ENCODE measurements at places on chromosomes 16 and 17. TPM values are rescaled to one million over a fixed set of nuclear protein-coding genes. Genes with fewer than 3 reads are reported as not detected.

The TMEM235 gene
- not detected for total RNA-seq

The SLC5A2 gene
- total RNA-seq: 0.97 TPM

The KRTAP9-8 gene
- total RNA-seq: not detected

The SLC38A8 gene
- not detected for total RNA-seq

The TBC1D3H gene
- total RNA-seq: 0.09 TPM

The KCNH4 gene
- total RNA-seq: not detected

DNA sequence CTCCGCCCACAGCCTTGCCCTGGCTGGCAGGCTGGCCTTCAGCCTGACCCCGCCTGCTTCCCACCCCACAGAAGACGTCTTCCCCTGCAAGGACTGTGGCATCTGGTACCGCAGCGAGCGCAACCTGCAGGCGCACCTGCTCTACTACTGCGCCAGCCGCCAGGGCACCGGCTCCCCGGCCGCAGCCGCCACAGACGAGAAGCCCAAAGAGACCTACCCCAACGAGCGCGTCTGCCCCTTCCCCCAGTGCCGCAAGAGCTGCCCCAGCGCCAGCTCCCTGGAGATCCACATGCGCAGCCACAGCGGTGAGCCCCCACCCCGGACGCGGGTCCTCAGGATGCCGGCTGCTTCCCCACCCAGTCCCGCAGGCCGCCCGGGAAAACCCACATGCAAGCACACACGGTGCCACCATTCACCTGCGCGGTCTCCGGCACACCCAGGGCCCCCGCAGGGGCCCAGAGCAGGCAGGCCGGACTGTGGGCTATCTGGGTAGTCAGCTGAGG is 38.2 kb upstream of the ZC3H18 start:
- H3K27me3 ChIP-seq: no peaks in the 10 kb centered on the region
- DNase-seq: no peak
- no peak overlapping the region for H3K4me3 ChIP-seq
- no peak overlapping the region for H3K27ac ChIP-seq
- peaks cover 16% of the 10 kb centered on the region for H3K4me1 ChIP-seq

GRCh38 chr17:59815965-59816364 is 76.8 kb downstream of the TUBD1 start:
- DNase-seq: no peak
- H3K36me3 ChIP-seq: peaks cover 5% of the 10 kb centered on the region
- H3K27ac ChIP-seq: no peak overlapping the region

GRCh38 chr16:48833461-48833860 is 223.5 kb upstream of the N4BP1 start:
- no peaks in the 10 kb centered on the region for H3K36me3 ChIP-seq
- no peak overlapping the region for H3K4me3 ChIP-seq
- no peaks in the 10 kb centered on the region for H3K4me1 ChIP-seq
- H3K27me3 ChIP-seq: no peaks in the 10 kb centered on the region
- DNase-seq: no peak

DNA sequence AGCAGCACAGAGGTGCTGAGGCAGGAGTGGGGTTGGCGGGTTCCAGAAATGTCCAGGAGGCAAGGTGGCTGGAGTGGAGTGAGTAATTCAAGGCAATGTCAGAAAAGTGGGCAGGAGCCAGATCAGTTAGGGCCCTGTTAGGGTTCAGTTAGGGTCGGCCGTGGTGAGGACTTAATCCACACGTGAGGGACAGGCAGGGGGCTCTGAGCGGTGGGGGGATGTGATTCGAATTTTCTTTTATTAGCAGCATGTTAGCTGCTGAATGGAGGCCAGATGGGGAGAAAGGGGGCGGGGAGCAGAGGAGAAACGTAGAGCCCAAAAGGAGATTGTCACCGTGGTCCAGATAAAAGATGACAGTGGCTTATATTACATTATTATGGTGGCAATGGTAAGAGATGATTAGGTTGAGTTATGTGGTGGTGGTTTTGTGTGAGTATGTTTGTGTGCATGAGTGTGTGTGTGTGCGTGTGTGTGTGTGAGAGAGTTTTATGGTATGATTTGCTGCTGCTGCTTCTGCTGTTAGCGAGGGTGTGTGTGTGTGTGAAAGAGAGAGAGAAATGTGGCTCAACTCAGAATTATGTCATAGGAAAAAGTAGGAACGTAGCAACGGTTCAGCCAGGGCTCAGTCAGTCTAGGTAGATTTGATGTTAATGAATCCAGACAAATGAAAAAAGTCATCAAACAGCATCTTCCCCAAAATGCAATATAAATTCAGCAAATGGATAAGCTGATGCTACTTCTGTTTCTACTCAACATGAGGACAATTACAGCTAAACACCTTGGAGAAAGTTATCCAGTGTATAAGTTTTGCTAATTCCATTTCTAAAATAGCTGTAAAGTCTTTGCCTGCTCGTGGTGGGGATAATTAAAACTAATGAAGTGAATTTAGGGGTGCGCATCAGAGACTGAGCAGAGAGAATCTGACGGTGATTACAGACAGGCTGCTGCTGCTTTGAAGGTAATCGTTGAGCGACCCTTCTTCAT is 390.6 kb downstream of the HAPSTR1 start:
- no peak for DNase-seq
- H3K27me3 ChIP-seq: no peaks in the 10 kb centered on the region
- H3K36me3 ChIP-seq: no peaks in the 10 kb centered on the region
- no peak overlapping the region for H3K27ac ChIP-seq
- H3K4me3 ChIP-seq: no peak overlapping the region

DNA sequence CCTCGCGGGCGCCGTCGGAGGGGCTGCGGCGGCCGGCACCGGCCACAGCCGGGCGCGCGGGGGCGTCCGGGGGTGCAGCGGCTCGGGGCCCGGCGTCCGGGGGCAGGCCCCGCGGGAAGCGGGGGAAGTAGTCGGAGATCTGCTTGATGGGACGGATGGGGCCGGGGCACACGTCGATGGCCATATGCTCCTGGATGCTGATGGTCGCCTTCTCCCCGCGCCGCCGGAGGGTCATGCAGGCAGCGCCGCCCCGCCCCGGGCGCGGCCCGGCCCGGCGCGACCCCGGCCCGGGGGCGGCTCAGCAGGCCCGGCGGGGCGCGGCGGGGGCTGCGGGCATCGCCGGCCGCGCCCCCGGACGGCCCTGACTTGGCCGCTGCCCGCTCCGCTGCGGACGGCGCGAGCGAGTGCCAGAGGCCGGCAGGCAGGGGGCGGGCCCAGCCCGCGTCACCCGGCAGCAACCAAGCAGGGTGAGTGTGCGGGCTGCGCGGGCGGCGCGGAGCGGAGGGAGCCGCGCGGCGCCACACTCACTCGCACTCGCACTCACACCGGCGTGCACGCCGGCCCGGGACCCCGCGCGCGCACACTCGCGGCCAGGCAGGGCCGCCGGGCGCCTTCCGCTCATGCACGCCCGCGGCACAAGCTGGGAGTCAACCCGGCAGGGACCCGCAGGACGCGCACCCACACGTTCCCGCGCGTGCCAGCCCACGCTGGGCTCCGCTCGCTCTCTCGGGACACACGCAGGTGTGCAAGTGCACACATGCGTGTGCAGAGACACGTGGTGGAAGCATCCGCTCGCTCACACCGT is at the start of gene DOC2B:
Gene DOC2B (minus strand): TSS at position 406 of the 805 bp plus-strand sequence. CDS start 171 bp downstream, at position 235.
- H3K27me3 ChIP-seq: peaks cover 87% of the 10 kb centered on the region
- H3K4me3 ChIP-seq: peak within 1 kb of the TSS; percentile 60
- H3K36me3 ChIP-seq: no peaks in the 10 kb centered on the region
- peaks cover 15% of the 10 kb centered on the region for H3K4me1 ChIP-seq
- H3K27ac ChIP-seq: no peak within 1 kb of the TSS

- no peak overlapping the region for H3K4me3 ChIP-seq
- no peaks in the 10 kb centered on the region for H3K36me3 ChIP-seq
- peaks cover 65% of the 10 kb centered on the region for H3K4me1 ChIP-seq
- no peak for DNase-seq
Measured at GRCh38 chr17:39949028-39949427, 13.8 kb upstream of the GSDMA start.

- no peak overlapping the region for H3K4me3 ChIP-seq
- no peaks in the 10 kb centered on the region for H3K36me3 ChIP-seq
- no peaks in the 10 kb centered on the region for H3K27me3 ChIP-seq
Measured at GRCh38 chr17:20206591-20206990, 197.4 kb downstream of the SPECC1 start.

DNA sequence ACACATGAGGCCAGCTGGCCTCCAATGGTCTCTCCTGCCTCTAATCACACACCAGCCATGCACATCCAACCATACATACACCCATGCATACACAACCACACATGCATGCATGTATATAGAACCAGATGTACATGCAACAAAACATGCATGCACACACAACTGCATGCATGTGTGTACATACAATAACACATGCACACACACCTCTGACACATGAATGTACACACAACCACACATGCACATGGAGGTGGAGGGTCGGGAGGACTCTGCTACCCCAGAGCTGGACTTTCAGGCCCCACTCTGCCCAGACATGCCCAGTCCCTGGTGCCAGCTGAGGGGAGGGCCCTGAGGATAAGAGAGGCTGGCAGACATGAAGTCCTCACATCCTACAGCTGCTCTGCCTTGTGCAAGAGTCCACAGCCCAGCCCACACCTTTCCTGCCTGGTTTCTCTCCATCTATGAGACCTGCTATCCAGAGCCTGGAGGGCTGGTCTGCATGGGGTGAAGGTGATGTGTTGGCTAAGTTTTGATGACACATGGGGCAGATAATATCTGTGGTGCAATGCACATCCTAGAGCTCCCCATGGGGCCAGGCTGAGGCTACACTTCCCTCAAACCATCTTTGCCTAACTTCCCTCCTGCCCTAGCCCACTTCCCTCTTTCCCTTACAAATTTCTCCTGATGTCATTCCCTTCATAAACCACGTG is 50.9 kb upstream of the SDK2 start:
- 0 out of 3 replicates have a peak, but pooled peaks cover 5% of the 10 kb centered on the region for H3K27me3 ChIP-seq
- peaks cover 28% of the 10 kb centered on the region for H3K4me1 ChIP-seq
- H3K4me3 ChIP-seq: no peak overlapping the region
- DNase-seq: no peak
- no peaks in the 10 kb centered on the region for H3K36me3 ChIP-seq

- no peaks in the 10 kb centered on the region for H3K27me3 ChIP-seq
- H3K4me3 ChIP-seq: no peak overlapping the region
- no peak for DNase-seq
- H3K4me1 ChIP-seq: peaks cover 14% of the 10 kb centered on the region
- no peaks in the 10 kb centered on the region for H3K36me3 ChIP-seq
Measured at GRCh38 chr16:77208382-77208781, 9.2 kb downstream of the SYCE1L start.

- H3K27me3 ChIP-seq: peaks cover 93% of the 10 kb centered on the region
- no peak overlapping the region for H3K27ac ChIP-seq
- peaks cover 9% of the 10 kb centered on the region for H3K4me1 ChIP-seq
- DNase-seq: no peak
Measured at GRCh38 chr17:50609380-50610074, 25.2 kb upstream of the ABCC3 start.

DNA sequence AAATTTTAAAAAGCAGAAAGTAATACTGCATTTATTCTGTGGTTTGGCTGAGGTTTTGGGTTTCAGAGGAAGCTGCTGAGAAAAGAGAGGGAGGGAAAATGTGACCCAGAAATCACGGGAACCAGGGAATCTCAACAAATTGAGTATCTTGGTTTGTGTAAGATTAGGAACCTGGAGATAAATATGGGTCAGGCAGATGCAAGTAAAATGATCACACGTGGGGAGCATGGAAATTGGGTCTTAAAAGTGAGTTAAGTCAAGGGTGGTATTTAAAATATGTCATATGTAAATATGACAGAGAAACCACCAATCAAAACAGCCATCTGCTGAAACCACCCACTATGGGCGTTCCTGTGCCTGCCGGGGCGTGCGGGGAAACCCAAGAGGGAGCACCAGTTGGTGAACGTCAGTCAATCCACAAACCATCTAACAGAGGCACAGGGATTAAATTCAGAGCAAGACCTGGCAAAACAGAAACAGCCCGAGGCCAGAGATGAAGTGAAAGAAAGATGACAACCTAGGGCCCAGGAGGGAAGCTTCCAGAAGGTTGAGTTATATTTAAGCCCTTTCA is 33.4 kb downstream of the CDH13 start:
- no peaks in the 10 kb centered on the region for H3K36me3 ChIP-seq
- DNase-seq: no peak
- no peak overlapping the region for H3K27ac ChIP-seq

DNA sequence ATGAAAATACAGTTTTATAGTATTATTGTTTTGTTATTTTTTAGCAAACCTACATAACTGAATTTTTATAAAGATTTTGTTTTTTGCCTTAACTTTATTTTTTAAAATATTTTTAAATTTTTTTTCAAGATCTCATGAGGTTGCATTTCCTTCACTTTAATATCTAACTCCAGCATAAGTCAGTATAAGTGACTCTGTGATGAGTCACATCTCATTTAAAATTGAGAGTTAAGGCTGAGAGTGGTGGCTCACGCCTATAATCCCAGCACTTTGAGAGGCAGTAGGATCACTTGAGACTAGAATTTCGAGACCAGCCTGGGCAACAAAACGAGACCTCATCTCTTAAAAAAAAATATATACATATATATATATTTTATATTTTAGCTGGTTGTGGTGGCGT is 44.0 kb downstream of the NLK start:
- H3K4me1 ChIP-seq: peaks cover 20% of the 10 kb centered on the region
- H3K36me3 ChIP-seq: no peaks in the 10 kb centered on the region
- H3K27me3 ChIP-seq: no peaks in the 10 kb centered on the region
- no peak overlapping the region for H3K27ac ChIP-seq

DNA sequence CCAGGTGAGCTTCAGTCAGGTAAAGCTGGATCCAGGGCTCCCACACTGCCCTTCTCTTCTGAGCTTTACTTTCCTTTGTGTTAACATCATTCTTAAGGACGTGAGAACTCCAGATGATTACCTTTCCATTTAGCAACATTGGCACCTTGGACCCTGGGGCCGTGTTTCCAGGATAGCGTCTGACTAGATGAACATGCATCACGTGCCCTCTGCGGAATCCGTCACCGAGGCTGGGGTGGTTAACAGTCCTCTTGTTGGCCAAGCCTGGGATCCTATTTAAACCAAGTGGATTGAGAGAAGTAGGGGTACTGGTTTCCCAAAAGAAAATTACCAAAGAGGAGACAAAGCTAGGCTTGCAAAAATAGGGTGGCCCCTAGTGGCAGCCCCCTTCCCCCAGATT is 3.9 kb upstream of the LAT start:
- no peak overlapping the region for H3K27ac ChIP-seq
- no peaks in the 10 kb centered on the region for H3K27me3 ChIP-seq
- peaks cover 51% of the 10 kb centered on the region for H3K36me3 ChIP-seq
- DNase-seq: no peak
- H3K4me1 ChIP-seq: peaks cover 9% of the 10 kb centered on the region

- no peak overlapping the region for H3K27ac ChIP-seq
- H3K36me3 ChIP-seq: peaks cover 9% of the 10 kb centered on the region
- H3K4me1 ChIP-seq: no peaks in the 10 kb centered on the region
- H3K27me3 ChIP-seq: no peaks in the 10 kb centered on the region
Measured at GRCh38 chr16:3836641-3837040, 43.9 kb downstream of the CREBBP start.

DNA sequence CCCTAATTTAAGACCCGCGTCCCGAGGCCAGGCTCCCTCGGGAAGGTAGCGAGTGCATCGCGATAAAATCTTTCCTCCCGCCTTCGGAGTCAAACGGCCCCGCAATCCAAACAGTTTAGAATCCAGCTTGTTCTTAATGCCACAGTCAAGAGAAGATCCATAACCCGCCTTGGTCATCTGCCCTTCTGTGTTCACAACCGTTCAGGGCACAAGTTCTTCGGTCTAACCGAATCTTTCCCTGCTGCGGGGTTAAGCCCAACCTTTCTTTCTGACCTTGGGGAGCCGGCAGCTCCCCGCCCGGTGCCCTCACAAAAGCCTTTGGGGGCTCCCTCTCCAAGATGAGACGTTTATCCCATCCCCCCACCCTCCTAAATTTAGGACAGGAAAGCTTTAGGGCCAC is 30.3 kb downstream of the CPSF4L start:
- H3K4me1 ChIP-seq: peaks cover 61% of the 10 kb centered on the region
- H3K36me3 ChIP-seq: peaks cover 4% of the 10 kb centered on the region
- peak overlapping the region; percentile 77 for H3K27ac ChIP-seq
- peak overlapping the region; percentile 97 for H3K4me3 ChIP-seq
- peaks cover 4% of the 10 kb centered on the region for H3K27me3 ChIP-seq

- no peaks in the 10 kb centered on the region for H3K27me3 ChIP-seq
- DNase-seq: no peak
- no peak overlapping the region for H3K27ac ChIP-seq
- no peaks in the 10 kb centered on the region for H3K4me1 ChIP-seq
Measured at GRCh38 chr17:63035271-63035670, 69.2 kb downstream of the TANC2 start.

Data from HepG2 (cell line).